ENCODE measurements at places on chromosomes 12 and 14. TPM values are rescaled to one million over a fixed set of nuclear protein-coding genes. Genes with fewer than 3 reads are reported as not detected.
A peak's percentile ranks its signal among the peaks of the same experiment; 100 is the strongest.

DNA sequence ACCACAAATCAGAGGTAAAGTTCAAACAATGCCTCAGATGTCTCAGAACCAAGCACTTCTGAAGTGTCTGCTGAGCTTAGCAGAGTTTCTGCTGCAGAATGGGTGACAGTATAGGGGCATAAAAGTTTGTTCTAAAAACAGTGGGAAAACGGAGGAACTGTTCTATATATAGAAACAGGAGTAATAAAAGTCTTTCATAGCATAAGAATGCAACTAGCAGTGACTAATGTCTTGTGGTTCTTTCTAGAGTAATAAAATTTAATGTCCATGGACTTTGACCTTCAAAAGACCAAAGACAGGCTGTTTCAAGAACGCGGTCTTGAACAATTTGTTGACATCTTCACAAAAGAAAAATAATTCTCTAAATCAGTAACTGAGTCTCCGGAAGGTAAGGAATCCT is 107.5 kb upstream of the FAR2 start:
- H3K27me3 ChIP-seq = no peaks in the 10 kb centered on the region
- no peak for DNase-seq
- H3K4me1 ChIP-seq = peaks cover 2% of the 10 kb centered on the region
- H3K36me3 ChIP-seq = no peaks in the 10 kb centered on the region
- no peak overlapping the region for H3K4me3 ChIP-seq
- peak overlapping the region; percentile 40 for H3K27ac ChIP-seq

Gene SERPINA5
- total RNA-seq = 37.7 TPM

- H3K4me1 ChIP-seq = no peaks in the 10 kb centered on the region
- no peak overlapping the region for H3K27ac ChIP-seq
- peaks cover 2% of the 10 kb centered on the region for H3K36me3 ChIP-seq
- no peak for DNase-seq
These were observed 45.3 kb upstream of the RAP1B start for GRCh38 chr12:68565391-68565903.

DNA sequence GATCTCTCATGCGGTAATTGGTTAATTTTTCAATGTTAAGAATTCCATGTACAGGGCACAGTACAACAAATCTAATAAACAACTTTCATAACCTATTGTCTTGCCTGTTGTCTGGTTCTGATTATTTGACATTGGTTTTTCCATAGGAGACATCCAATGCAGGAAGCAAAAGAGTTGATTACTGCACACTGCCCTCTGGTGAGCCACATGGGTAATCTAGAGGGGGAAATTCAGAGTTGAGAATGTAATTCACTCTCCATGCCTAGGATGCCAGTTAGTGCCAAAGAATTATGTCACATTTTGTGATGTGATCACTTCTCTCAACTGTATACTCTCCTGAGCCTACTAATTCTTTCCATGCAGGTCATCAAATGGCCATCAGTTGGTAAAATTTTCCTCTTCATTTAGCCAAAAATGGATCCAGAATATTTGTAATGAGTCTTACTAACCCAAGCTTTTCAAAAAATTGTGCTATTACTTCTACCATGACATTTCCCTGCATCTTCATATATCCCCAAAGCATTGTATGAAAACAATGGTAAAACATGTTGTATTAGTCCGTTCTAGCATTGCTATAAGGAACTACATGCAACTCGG is 17.7 kb upstream of the CCDC91 start:
- no peaks in the 10 kb centered on the region for H3K4me1 ChIP-seq
- H3K27ac ChIP-seq = no peak overlapping the region
- H3K4me3 ChIP-seq = no peak overlapping the region
- no peaks in the 10 kb centered on the region for H3K27me3 ChIP-seq
- DNase-seq = no peak

Gene PLEKHG7
- total RNA-seq = 0.65 TPM

Gene KRT8
- 1,246 TPM for total RNA-seq

Gene ATL1
- 6.8 TPM for total RNA-seq

GRCh38 chr14:59771577-59771976 is 99.0 kb downstream of the RTN1 start:
- H3K4me1 ChIP-seq = no peaks in the 10 kb centered on the region
- no peak for DNase-seq
- no peak overlapping the region for H3K27ac ChIP-seq
- H3K4me3 ChIP-seq = no peak overlapping the region

DNA sequence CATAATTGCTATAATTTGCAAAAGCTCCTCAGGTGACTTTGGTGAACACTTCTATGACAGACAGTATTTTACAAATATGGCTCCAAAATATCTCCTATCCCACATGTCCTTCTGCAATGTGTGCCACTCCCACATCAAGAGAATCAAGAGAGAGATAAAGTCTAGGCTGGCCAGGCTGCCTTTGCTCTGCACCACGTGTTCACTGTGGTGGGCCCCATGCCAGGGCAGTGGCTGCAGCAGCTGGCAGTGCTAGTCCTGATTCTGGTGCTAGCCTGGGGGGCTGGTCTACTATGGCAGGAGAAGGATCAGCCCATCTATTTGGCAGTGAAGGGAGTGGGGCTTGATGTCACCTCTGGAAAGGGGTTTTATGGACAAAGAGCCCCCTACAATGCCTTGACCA is 86.3 kb downstream of the DRAM1 start:
- no peak overlapping the region for H3K4me3 ChIP-seq
- no peak overlapping the region for H3K27ac ChIP-seq
- DNase-seq = no peak
- H3K36me3 ChIP-seq = no peaks in the 10 kb centered on the region

Gene NAV3
- 11.5 TPM for total RNA-seq

- no peak overlapping the region for H3K27ac ChIP-seq
- no peak for DNase-seq
- no peak overlapping the region for H3K4me3 ChIP-seq
- no peaks in the 10 kb centered on the region for H3K27me3 ChIP-seq
- no peaks in the 10 kb centered on the region for H3K4me1 ChIP-seq
These were observed 130.5 kb downstream of the SLC41A2 start for GRCh38 chr12:104827587-104827986.

GRCh38 chr12:19451196-19451595 is 11.9 kb downstream of the AEBP2 start:
- H3K36me3 ChIP-seq = peaks cover 13% of the 10 kb centered on the region
- DNase-seq = no peak
- H3K4me3 ChIP-seq = no peak overlapping the region
- H3K27me3 ChIP-seq = no peaks in the 10 kb centered on the region

GRCh38 chr12:11758510-11759493 is 109.3 kb downstream of the ETV6 start:
- H3K27ac ChIP-seq = no peak overlapping the region
- H3K4me1 ChIP-seq = peaks cover 24% of the 10 kb centered on the region
- DNase-seq = no peak
- H3K36me3 ChIP-seq = peaks cover 13% of the 10 kb centered on the region
- H3K27me3 ChIP-seq = no peaks in the 10 kb centered on the region

Gene LRFN5
- total RNA-seq = 0.46 TPM

DNA sequence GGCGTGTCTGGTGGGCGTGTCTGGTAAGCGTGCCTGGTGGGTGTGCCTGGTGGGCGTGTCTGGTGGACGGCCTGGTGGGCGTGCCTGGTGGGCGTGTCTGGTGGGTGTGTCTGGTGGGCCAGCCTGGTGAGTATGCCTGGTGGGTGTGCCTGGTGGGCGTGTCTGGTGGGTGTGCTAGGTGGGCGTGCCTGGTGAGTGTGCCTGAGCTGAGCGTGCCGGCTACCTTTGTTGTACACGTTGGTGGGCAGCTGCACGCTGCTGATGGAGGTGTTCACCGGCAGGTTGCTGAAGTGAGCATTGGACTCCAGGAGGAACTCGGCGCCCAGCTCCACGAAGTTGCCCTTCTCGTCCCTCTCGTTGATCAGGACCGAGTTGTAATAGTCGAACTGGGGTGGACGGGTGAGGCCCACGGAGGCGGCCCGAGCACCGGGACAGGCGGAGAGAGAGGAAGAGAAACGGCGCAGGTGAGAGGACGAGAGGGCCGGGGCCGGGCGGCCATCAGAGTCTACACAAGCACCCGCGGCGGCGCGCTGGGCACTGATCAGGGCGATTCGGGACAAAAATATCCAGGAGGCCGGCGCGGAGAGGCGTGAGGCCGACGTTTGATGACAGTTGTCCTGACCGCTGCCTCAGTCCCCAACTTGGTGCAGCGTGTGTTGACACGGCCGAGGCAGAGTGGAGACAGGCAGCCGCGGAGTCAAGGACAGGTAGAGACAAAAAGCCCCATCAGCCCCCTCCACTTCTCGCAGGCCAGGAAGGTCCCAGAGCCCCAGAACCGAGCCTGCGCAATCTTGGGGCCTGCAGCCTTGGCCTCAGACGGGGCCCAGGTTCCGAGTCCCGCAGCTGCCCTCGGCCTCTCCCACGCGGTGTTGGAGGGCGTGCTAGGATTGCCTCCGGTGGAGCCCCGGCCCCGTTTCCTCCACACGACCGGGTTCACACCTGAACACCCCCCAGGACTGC is 10.5 kb downstream of the CACNA2D4 start:
- peaks cover 5% of the 10 kb centered on the region for H3K4me1 ChIP-seq
- no peak overlapping the region for H3K27ac ChIP-seq
- H3K27me3 ChIP-seq = peaks cover 2% of the 10 kb centered on the region
- no peak overlapping the region for H3K4me3 ChIP-seq
- H3K36me3 ChIP-seq = peaks cover 1% of the 10 kb centered on the region
- DNase-seq = peak; percentile 10

DNA sequence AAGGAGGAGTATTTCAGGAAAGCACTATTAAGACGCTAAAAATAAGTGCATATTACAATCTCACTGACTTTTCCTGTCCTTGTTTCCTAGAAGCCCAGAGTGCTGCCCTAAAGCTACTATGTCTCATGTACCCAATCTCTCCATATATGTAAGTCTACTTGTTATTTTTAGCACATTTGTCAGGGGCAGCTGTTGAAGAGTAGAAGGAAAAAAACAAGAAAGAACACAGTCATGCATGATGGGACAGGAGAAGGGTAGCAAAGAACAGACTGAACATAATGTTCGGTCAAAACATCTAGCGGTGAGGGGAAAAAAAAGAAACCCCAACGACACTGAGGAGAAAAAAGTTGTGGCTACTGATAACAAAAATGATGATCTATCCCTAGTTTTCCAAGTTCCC is 14.3 kb downstream of the YBX3 start:
- H3K27me3 ChIP-seq = no peaks in the 10 kb centered on the region
- DNase-seq = no peak
- no peaks in the 10 kb centered on the region for H3K4me1 ChIP-seq
- H3K36me3 ChIP-seq = peaks cover 33% of the 10 kb centered on the region
- H3K27ac ChIP-seq = no peak overlapping the region
- no peak overlapping the region for H3K4me3 ChIP-seq

Gene CNTN1
- 3.1 TPM for total RNA-seq

DNA sequence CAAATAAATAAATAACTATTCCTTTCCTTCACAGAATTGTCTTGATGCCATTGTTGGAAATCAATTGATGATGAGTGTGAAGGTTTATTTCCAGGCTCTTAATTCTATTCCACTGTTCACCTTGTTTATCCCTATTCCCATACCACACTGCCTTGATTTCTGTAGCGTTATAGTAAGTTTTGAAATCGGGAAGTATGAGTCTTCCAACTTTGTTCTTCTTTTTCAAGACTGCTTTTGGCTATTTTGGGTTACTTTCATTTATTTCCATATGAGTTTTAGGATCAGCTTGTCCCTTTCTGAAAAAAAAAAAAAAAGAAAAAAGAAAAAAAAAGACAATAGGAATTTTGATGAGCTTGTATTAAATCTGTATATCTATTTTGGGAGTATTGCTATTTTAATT is 9.3 kb upstream of the CDK2AP1 start:
- H3K36me3 ChIP-seq = no peaks in the 10 kb centered on the region
- no peak overlapping the region for H3K4me3 ChIP-seq
- no peak for DNase-seq
- no peaks in the 10 kb centered on the region for H3K4me1 ChIP-seq
- no peak overlapping the region for H3K27ac ChIP-seq

Gene TCL1A
- not detected for total RNA-seq

Gene PLCZ1
- total RNA-seq = not detected

- H3K36me3 ChIP-seq = peaks cover 2% of the 10 kb centered on the region
- H3K4me3 ChIP-seq = no peak overlapping the region
- no peak overlapping the region for H3K27ac ChIP-seq
- H3K27me3 ChIP-seq = no peaks in the 10 kb centered on the region
- H3K4me1 ChIP-seq = peaks cover 6% of the 10 kb centered on the region
These were observed 26.1 kb downstream of the ADCK1 start for GRCh38 chr14:77825895-77826519.

GRCh38 chr12:84069198-84069597 is 843.4 kb downstream of the SLC6A15 start:
- DNase-seq = no peak
- no peak overlapping the region for H3K4me3 ChIP-seq
- H3K4me1 ChIP-seq = no peaks in the 10 kb centered on the region
- no peak overlapping the region for H3K27ac ChIP-seq

Gene TAS2R20
- 3.8 TPM for total RNA-seq

DNA sequence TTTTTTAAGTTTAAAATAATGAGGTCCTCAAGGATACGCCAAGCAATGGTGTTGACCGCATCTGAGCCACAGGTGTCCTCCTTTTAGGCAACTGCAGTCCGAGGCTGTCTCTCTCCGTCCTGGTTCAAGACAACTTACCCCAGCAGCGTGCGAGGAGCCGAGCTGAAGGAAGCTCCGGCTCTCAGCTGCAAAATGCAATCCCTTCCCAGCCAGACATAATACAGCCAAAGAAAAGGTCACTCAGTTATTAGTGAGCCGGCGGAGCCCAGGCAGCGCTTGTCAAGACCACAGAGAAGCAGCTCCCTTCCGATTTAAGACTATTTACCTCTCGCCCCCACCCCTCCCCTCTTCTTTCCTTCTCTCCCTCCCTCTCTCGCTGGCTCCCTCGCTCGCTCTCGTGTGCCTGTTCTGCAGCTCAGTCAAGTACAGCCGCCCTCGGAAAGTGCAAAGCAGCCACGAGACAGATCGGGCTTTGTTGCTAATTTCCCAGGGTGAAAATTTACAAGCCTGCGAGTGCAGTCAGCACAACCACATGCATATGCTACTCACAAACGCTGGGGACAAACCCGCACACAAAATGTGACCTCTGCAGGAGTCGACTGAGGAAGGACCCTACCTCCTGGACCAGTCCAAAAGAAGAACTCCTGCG is 363 bp upstream of the LMO3 start:
- H3K4me3 ChIP-seq = peak overlapping the region; percentile 86
- no peaks in the 10 kb centered on the region for H3K36me3 ChIP-seq
- H3K27me3 ChIP-seq = peaks cover 44% of the 10 kb centered on the region
- H3K27ac ChIP-seq = peak overlapping the region; percentile 34
- DNase-seq = peak; percentile 56

DNA sequence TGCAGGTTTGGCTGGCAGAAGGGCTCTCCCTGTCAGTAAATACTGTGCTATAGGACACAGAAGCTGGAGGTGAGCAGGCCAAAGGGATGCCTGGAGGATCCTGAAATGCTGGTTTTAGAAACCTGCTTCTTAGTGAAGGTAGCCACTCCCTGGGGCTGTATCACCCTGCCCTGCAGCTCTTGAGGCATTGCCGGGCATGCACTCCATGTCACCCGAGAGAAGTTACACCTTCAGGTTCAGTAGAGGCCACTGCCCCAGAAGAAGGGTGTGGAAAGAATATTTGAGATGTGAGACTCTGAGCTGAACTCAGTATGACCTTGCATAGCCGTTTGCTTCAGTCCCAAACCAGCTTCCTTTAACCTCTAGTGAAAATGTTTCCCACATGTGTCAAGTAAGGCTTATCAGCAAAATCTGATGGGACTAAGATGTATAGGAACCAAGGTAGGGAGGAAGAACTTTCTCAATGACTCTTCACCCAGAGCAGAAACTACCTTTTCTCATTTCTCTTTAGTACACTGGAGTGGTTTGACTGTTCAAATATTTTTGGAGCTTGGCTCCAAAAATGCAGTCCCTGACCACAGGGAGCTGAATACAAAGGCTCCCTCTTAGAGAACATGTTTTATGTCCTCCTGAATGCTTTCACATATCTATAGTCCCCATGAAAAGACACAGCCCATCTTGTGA is 164.5 kb upstream of the DYRK2 start:
- no peaks in the 10 kb centered on the region for H3K27me3 ChIP-seq
- H3K36me3 ChIP-seq = peaks cover 3% of the 10 kb centered on the region
- no peak overlapping the region for H3K27ac ChIP-seq
- H3K4me1 ChIP-seq = no peaks in the 10 kb centered on the region
- no peak for DNase-seq

Gene PRR4
- 8.7 TPM for total RNA-seq

All from progenitor cell of endocrine pancreas (in vitro differentiated cells).